Prostate gland (tissue), 2 donors: ENCODE measurements at places on chromosomes 1 and 21. TPM values are rescaled to one million over a fixed set of nuclear protein-coding genes. Genes with fewer than 3 reads are reported as not detected.

DNA sequence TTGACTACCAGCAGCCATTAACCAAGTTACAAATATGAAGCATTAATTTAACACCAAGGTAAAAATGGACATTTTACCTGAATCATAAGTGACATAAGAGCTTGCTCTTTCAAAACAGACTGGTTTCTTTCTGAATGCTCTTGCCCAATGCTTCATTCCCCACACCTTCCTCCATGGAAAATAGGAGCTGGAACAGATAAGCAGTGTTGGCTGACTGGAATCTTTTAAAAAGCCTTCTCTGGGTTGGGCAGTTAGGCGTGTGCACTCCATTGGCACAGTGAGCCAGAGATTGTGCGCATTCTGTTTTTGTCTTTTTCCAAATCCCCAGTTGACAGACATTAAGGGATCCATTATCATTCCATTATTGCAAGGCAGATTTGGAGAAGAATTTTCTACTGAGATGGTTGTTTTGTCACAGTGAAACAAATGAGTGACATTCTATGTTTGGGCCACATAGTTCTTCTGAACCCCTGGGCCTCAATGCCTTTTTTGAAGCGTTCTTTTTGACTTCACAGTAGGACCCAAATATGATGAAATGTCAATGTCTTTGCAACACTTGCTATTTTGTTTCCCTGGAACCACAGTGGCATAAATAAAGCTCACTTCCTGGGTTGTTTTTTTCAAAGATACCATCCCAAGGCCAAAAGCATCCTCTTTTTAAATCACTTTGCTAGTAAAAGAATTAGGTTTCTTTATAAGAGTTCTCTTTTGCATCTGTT is 32.3 kb downstream of the LRRC8B start:
- H3K4me1 ChIP-seq = no peaks in the 10 kb centered on the region
- no peak for DNase-seq
- H3K36me3 ChIP-seq = no peaks in the 10 kb centered on the region
- no peak overlapping the region for H3K4me3 ChIP-seq
- H3K27ac ChIP-seq = no peak overlapping the region

- DNase-seq = no peak
- no peaks in the 10 kb centered on the region for H3K4me1 ChIP-seq
- H3K4me3 ChIP-seq = no peak overlapping the region
- no peaks in the 10 kb centered on the region for H3K36me3 ChIP-seq
Measured at GRCh38 chr21:30271156-30271555, 11.6 kb downstream of the KRTAP24-1 start.

NUAK2 gene
- 20.0 TPM for total RNA-seq

GRCh38 chr1:176551146-176551545 is 88.2 kb downstream of the PAPPA2 start:
- no peak overlapping the region for H3K27ac ChIP-seq
- H3K4me1 ChIP-seq = no peaks in the 10 kb centered on the region
- no peaks in the 10 kb centered on the region for H3K36me3 ChIP-seq
- peaks cover 17% of the 10 kb centered on the region for H3K27me3 ChIP-seq
- no peak overlapping the region for H3K4me3 ChIP-seq
- DNase-seq = no peak

RYR2 gene
- total RNA-seq = 2.9 TPM

DNA sequence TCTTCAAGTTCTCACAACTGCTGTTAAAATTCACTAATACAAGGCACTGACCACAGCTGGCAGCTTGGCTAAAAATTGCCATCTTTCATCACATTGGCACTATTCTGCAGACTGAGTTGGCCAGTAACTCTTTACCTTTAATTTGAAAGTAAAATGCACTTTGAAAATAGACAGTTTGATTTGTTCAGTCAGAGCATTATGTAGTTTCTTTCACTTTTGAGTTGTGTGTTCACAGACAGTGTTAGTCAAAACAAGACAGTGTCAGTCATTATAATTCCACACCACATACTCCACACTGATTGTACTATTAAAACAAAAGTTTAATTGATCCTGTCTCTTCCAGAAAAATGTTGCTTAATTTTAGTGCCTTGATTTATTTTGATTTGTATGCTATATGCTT is 160.7 kb downstream of the SDCCAG8 start:
- no peak for DNase-seq
- H3K4me1 ChIP-seq = no peaks in the 10 kb centered on the region
- no peak overlapping the region for H3K27ac ChIP-seq
- H3K4me3 ChIP-seq = no peak overlapping the region

DNA sequence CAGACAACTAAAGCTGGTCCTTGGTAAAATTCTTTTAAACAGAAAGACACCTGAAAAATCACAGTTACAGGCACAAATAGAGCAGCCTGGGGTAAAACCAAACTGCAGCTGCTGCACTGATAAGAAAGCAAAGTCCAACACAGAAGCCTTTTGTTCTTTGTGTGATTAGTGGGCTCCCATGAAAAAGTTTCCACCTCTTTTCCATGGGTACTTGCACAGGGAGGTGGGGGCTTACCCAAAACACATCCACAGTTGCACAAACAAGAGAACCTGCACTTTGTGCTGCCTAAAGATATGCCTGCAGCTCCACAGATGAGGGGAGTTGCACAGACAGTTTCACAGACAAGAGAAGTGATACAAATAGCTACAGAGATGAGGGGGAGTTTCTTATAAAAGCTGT is 106.7 kb upstream of the SLC5A9 start:
- H3K4me3 ChIP-seq = no peak overlapping the region
- no peaks in the 10 kb centered on the region for H3K4me1 ChIP-seq
- no peaks in the 10 kb centered on the region for H3K27me3 ChIP-seq
- H3K36me3 ChIP-seq = no peaks in the 10 kb centered on the region
- no peak for DNase-seq

CACNA1S gene
- total RNA-seq = 0.55 TPM

DNA sequence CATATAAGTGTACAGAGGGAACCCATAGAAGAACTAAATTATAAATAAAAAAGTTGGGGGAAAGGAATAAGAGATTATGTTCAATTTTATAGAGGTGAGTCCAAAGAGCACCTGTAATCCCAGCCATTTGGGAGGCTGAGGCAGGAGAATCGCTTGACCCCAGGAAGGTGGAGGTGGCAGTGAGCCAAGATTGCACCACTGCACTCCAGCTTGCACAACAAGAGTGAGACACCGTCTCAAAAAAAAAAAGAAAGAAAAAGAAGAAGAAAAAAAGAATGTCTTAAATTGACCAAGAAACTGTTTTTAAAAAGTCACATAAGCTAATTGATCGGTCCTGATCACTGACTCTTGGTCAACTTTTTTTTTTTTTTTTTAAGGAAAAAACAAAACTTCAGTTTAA is 19.1 kb upstream of the ATF3 start:
- H3K4me1 ChIP-seq = no peaks in the 10 kb centered on the region
- H3K36me3 ChIP-seq = no peaks in the 10 kb centered on the region
- no peak overlapping the region for H3K4me3 ChIP-seq

GRCh38 chr1:30607723-30608122 is 115.7 kb downstream of the MATN1 start:
- no peaks in the 10 kb centered on the region for H3K27me3 ChIP-seq
- no peak overlapping the region for H3K27ac ChIP-seq
- H3K4me1 ChIP-seq = no peaks in the 10 kb centered on the region
- no peak overlapping the region for H3K4me3 ChIP-seq
- H3K36me3 ChIP-seq = no peaks in the 10 kb centered on the region

DNA sequence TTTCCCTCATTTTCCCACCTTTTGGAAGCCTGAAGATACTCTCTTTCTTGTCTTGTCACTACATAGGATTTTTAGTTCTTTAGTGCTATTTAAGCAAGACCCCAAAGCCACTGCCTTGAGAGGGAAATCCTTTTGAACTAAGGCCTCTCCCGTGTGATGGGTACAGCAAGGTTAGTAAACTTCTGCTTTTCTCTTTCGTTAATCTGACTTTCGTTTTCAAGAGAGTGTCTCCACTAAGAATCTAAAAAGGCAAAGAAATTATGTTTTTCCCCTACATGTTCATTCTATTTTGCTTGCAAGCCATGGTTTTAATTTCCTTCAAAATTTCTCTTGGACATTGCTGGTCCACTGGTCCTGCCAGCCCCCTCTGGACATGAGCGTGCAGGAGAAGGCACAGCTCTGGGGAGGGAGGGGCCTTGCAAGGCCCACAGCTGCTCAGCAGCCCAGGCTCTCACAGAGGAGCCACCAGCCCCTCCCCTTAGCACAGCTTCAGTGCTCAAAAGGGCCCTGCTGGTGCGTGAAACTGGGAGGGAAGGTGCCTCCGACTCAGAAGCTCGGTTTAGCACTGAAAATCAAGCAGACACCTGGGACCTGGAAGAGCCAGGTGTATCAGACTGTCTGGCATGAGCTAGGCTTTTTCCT is 210.9 kb upstream of the GALNT2 start:
- H3K4me1 ChIP-seq = no peaks in the 10 kb centered on the region
- no peaks in the 10 kb centered on the region for H3K27me3 ChIP-seq
- no peak overlapping the region for H3K4me3 ChIP-seq
- no peak for DNase-seq
- no peaks in the 10 kb centered on the region for H3K36me3 ChIP-seq

- no peak overlapping the region for H3K27ac ChIP-seq
- no peaks in the 10 kb centered on the region for H3K27me3 ChIP-seq
- no peak for DNase-seq
- peaks cover 2% of the 10 kb centered on the region for H3K4me1 ChIP-seq
- no peaks in the 10 kb centered on the region for H3K36me3 ChIP-seq
Measured at GRCh38 chr1:204498981-204499380, 4.4 kb upstream of the PIK3C2B start.

GRCh38 chr1:151553659-151554058 is 13.6 kb downstream of the TUFT1 start:
- H3K4me1 ChIP-seq = no peaks in the 10 kb centered on the region
- no peaks in the 10 kb centered on the region for H3K27me3 ChIP-seq
- no peak for DNase-seq
- no peaks in the 10 kb centered on the region for H3K36me3 ChIP-seq
- H3K4me3 ChIP-seq = no peak overlapping the region
